ENCODE measurements at places on chromosomes 7 and 10.

DNA sequence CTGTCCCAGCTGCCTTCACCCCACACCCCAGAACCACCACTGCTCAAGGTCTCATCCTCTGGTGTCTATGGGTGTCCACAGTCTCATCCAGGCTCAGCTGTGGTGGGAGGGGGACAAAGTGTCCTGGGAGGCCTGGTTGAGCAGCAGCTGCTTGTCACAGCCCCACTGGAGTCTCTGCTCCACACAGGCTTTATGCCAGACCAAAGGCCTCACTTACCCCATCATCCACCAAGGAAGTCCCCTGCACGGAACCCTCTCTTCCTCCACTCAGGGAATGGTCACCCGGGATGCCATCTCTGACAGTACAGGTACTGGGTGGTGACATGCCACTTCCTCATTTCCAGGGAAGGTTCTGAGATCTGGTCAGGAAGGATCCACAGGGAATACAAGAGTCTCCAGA, 925.4 kb upstream of the ZNF722 start:
- no peak for DNase-seq

DNA sequence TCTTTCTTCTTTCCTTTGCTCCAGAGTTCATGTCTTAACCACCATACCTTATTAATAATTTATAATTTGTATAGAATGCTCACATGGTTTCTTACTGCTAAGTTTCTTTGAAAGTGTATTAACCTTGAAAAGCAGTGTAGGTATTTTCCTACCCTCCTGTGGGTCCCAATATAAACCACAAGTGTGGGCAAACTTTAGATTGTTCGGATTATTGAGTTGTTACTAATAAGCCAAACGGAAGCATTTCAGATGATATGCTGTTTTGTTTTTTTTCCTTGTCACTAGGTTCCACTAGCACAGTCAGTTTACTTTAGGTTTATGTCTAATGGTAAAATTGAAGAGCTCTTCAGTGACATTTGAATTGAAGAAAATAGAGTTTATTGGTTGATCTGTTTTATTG, 10.2 kb downstream of the SSBP1 start:
- DNase-seq = no peak

GRCh38 chr10:16856567-16856966, 39.3 kb upstream of the RSU1 start:
- DNase-seq = no peak

DNA sequence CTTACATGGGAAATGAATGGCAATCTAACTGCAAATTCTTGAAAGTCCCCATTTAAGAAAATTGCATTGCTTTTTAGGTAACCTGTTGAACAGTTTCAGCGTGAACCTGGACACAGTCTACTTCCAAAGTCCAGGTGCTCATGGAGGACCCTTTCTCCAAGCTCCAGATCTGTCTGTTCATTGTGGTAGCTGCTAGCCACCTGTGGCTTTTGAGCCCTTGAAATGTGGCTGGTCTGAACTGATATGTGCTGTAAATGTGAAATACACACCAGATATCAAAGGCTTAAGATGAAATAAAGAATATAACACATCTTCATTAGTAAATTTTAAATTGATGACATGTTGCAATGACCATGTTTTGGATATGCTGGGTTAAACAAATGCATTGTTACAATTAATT, 4.2 kb downstream of the CACNB2 start:
- no peak for DNase-seq

- DNase-seq = peak; percentile 42
Measured at GRCh38 chr7:150942591-150943452, 35.3 kb downstream of the KCNH2 start.

DNA sequence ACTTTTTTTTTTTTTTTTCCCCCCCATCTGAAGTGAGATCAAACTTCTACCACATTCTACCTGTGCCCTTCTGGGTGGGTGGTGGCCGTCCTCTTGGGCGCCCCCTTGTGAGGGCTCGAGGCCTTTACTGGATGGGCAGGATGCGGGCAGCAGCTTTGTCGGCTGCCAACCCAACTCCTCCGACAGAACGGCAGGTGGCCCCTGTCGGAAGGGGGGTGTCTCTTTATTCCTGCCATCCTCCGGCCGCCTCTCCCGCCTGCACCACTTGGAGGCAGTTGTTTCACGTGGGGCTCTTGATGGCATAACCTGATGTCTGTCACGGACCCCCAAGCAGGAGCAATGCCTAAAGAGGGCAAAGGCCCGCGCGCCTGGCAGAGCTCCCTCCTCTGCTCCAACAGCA, 31.0 kb downstream of the AMZ1 start:
- no peak for DNase-seq

GRCh38 chr7:83547526-83547925, 101.4 kb downstream of the SEMA3E start:
- DNase-seq = no peak
